ENCODE measurements at places on chromosomes 6 and 20.
A peak's percentile ranks its signal among the peaks of the same experiment; 100 is the strongest.

GRCh38 chr6:51827580-51827979, 259.8 kb downstream of the PKHD1 start:
- DNase-seq = no peak

DNA sequence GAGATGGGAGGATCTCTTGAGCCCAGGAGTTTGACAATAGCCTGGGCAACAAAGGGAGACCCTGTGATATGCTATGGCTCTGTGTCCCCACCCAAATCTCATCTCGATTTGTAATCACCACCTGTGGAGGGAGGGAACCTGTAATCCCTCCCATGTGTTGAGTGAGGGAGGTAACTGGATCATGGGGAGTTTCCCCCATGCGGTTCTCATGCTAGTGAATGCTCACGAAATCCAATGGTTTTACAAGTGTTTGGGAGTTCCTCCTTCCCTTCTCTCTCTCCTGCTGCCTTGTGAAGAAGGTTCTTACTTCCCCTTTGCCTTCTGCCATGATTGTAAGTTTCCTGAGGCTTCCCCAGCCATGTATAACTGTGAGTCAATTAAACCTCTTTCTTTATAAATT, 3.4 kb downstream of the NUDT3 start:
- DNase-seq = no peak

GRCh38 chr6:18142591-18142861, 12.4 kb downstream of the TPMT start:
- no peak for DNase-seq

DNA sequence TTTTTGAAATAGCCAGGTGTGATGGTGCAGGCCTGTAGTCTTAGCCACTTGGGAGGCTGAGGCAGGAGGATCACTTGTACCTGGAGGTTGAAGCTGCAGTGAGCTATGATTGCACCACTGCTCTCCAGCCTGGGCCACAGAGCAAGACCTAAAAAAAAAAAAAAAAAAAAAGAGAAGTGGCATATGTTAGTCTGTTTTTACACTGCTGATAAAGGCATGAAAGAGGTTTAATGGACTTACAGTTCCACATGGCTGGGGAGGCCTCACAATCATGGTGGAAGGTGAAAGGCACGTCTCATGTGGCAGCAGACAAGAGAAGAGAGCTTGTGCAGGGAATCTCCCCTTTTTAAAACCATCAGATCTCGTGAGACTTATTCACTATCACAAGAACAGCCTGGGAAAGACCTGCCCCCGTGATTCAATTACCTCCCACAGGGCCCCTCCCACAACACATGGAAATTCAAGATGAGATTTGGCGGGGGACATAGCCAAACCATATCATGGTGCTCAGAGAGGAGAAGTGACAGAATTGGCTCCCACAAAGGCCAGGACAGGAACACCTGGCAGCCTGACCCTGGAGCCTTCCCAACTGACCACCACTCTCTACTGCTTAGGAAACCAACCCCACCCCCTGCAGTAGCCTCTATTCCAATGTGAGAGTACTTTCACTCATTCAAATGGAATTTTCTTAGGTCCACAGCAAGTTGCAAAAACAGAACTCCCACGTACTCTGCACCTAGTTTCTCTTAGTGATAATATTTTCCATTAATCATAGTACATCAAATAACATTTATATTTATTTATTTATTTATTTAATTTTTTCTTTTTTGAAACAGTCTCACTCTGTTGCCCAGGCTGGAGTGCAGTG, 29.8 kb downstream of the ARHGAP40 start:
- no peak for DNase-seq

DNA sequence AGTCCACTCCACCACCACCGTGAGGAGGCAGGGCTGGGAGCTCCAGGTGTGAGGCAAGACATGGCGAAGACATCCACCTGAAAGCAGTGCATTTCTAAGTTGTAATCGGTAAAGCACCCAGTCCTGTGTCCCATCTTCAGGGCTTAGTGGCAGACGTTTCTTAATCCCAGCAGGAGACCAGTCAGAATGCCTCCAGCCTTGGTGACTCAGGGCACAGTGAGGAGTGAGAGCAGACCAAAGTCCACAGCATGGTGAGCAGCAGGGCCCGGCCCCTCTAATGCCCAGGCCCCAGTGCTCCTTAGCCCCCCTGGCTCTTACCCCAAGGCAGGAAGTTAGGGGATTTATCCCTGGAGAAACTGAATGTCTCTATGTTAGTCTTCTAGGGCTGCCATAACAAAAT, 183.9 kb downstream of the SYNDIG1 start:
- DNase-seq = no peak

GRCh38 chr6:129504456-129504855, 205.5 kb downstream of the ARHGAP18 start:
- DNase-seq = no peak

DNA sequence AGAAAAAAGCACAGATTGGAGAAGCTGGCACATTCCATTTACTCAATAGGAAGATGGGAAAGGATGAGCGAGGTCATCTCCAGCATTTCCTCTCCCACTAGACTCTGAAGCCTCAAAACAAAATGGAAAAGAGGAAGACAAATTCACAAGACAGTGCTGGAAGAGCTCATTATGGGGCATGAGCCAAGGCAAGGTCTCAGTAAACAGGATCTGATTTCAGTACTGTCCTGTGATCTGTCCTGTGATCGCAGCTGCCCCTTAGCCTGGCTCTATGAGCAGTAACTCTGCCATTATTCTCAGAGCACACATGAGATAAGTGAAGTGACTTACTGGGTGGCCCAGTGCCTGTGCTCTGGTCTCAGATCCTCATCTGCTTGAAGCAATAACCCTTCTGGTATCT, 68.1 kb upstream of the SLC4A11 start:
- no peak for DNase-seq

DNA sequence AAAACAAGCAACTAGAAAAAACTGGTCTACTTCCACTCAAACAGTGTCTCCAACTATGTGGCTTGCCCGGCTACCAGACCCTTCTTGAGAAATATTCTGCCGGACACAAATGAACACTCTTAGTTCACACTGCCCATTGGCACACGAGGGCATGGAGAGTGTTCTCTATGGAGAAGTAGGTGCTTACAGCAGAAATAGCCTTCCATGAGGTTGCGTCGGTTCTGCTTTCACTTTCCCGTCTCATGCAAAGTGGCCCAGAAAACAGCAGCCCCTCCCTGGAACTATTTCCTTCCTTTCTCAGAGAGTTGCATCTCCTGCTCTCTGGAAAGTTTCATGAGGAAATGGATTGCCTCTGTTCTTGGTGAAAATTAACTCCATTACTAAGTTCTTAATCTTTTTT, 9.5 kb upstream of the HLA-DOA start:
- DNase-seq = peak; percentile 92

Measured in GM12865 (cell line).